ENCODE measurements at places on chromosomes 2 and 18. TPM values are rescaled to one million over a fixed set of nuclear protein-coding genes. Genes with fewer than 3 reads are reported as not detected.

DNA sequence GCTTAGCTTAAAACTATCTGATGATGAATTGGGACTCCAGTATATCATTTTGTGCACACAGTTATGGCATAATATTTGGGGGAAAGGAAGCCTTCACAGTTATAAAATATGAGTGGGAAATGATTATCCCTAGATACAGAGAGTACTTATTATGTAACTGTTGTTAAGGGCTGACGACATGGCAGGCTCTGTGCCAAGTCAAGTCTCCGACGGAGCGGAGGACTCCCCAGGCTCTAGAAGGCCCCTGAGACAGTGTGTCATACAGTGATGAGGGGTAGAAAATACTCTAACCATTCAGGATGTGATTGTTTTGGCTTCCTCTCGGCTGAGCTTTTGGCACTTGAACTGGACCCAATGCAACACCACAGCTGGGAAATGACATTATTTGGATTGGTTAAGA is 211.8 kb downstream of the SLC8A1 start:
- DNase-seq = peak; percentile 84

DNA sequence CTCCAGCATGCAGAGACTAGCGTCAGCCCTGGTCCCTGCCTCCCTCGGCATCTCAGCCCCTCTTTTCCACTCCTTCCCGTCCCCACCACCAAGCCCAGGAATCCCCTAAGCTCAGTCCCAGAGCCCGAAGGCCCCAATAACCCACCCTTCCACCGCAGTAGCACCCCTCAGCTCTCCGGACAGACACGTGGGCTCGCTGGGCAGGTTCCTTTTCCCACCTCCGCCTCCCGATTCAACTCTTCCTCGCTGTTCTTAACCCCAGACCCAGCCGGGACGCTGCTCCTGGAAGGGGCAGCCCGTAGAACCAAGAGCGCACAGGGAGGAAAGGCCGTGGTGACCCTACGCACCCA is 1.4 kb downstream of the IHH start:
- DNase-seq = no peak

The ZNF519 gene
- total RNA-seq = 35.1 TPM

The NEURL3 gene
- total RNA-seq = not detected

- DNase-seq = no peak
Measured at GRCh38 chr18:77495982-77496690, 246.5 kb downstream of the GALR1 start.

- no peak for DNase-seq
Measured at GRCh38 chr2:110732422-110733413, at the start of gene ACOXL. Gene ACOXL (plus strand): TSS chr2:110732573. CDS start chr2:110768390, 35,817 bp downstream.

- DNase-seq = no peak
Measured at GRCh38 chr2:58714238-58714637, 473.1 kb upstream of the FANCL start.

GRCh38 chr2:97769308-97769707 is 55.9 kb downstream of the ZAP70 start:
- no peak for DNase-seq

DNA sequence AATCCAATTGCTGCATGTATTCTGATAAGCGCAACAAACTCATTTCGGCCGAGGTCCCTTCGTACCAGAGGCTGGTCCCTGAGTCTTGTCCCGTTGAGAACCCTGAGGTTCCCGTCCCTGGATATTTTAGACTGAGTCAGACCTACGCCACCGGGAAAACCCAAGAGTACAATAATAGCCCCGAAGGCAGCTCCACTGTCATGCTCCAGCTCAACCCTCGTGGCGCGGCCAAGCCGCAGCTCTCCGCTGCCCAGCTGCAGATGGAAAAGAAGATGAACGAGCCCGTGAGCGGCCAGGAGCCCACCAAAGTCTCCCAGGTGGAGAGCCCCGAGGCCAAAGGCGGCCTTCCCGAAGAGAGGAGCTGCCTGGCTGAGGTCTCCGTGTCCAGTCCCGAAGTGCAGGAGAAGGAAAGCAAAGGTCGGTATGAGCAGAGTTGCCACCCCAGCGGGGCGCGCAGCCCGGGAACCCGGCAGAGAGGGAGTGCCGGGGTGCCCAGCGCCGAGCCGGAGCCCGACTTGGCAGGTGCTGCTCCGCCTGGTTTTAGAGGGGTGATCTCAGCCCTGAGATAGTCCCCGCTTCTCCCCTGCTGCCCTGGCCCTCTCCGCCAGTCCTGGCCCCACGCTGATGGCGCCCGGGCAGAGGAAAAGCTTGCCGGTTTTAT is 714 bp downstream of the HOXD10 start:
- DNase-seq = no peak

The UGT1A10 gene
- not detected for total RNA-seq

- no peak for DNase-seq
Measured at GRCh38 chr2:7017671-7018281, 100.6 kb downstream of the RNF144A start.

DNA sequence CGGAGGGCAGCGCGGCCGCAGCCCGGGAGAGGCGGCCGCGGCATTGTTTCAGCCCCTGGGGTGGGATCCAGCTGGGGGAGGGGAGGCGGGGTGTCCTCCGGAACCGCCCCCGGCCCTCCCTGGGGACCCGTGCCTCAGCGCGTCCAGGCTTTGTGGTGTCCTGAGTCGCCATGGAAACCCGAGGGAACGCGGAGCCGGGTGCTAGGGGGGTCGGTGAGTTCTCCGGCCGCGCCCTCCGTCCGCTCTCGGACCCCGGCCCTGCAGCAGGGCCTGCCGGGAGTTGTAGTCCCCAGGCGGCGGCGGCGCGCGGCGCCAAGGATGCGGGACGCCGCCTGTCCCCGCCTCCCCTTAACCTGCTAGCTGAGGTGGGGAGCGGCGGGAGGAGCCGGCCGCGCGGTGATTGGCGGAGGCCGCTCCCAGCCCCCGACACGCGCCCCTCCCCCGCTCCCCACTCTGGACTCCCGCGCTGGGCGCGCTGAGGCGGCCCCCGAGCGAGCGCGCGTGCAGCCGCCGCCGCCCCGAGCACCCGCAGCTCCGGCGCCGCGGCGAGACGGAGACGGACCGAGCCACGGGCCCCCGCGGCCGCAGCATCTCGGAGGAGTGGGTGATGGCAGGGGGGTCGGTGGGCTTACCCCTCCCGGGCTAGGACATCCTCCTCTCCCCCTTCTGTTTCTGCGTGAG is at the start of gene DPYSL5:
Gene DPYSL5, plus strand, starts transcription at position 478 of the 681 bp plus-strand sequence. CDS start 50,368 bp downstream, outside the sequence.
- no peak for DNase-seq

The CDH19 gene
- 1.5 TPM for total RNA-seq

GRCh38 chr2:143948710-143949109 is 571.2 kb downstream of the ZEB2 start:
- DNase-seq = no peak

The EML6 gene
- 1.6 TPM for total RNA-seq

GRCh38 chr2:233331536-233331935 is 22.8 kb upstream of the DGKD start:
- peak; percentile 46 for DNase-seq

The CNGA3 gene
- total RNA-seq = not detected

DNA sequence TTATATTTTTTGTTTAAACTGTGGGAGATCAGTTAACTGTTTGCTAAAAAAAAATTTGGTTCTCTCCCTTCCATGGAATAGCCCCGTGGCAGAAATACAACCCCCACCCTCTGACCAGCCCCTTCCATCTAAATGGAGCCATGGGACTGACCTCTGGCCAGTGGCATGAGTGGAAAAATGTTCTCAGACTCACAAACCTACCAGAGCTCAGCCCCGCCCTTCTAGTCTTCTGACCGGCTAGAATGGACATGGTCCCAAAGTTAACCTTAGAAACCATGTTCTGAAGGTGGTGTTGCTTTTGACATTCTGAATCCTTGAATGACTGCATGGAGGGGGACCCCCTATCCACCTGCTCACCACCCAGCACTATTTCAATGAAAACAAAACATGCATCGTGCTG is 1.3 kb upstream of the CHRNA1 start:
- DNase-seq = no peak

Data from uterus (tissue), 4 donors.